ENCODE measurements at places on chromosomes 13 and 19. TPM values are rescaled to one million over a fixed set of nuclear protein-coding genes. Genes with fewer than 3 reads are reported as not detected.

- H3K4me1 ChIP-seq: peaks cover 17% of the 10 kb centered on the region
- no peak overlapping the region for H3K27ac ChIP-seq
- no peak overlapping the region for H3K4me3 ChIP-seq
- H3K27me3 ChIP-seq: no peaks in the 10 kb centered on the region
- H3K36me3 ChIP-seq: peaks cover 18% of the 10 kb centered on the region
- DNase-seq: peak; percentile 81
Measured at GRCh38 chr13:27425918-27426630, 1.7 kb downstream of the GTF3A start.

DNA sequence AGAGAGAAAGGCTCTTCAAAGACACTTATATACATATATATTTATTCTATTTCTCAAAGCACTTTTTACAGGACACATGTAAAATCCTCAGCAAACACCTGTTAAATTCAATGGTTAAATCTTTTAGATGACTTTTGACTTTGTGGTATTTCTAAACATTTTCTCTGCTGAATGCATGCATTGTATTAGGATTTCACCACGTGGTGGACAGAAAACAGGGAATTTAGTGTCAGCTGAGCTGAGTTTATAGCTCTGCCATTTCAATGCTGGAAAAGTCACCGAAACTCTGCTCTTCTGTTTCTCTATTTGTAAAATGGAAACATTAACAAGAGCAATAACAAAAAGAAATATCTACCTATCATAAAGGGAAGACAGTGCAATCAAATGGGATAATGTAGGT lies 375.6 kb downstream of the ENOX1 start:
- H3K27ac ChIP-seq: no peak overlapping the region
- H3K27me3 ChIP-seq: no peaks in the 10 kb centered on the region
- H3K4me3 ChIP-seq: no peak overlapping the region
- no peaks in the 10 kb centered on the region for H3K36me3 ChIP-seq

DNA sequence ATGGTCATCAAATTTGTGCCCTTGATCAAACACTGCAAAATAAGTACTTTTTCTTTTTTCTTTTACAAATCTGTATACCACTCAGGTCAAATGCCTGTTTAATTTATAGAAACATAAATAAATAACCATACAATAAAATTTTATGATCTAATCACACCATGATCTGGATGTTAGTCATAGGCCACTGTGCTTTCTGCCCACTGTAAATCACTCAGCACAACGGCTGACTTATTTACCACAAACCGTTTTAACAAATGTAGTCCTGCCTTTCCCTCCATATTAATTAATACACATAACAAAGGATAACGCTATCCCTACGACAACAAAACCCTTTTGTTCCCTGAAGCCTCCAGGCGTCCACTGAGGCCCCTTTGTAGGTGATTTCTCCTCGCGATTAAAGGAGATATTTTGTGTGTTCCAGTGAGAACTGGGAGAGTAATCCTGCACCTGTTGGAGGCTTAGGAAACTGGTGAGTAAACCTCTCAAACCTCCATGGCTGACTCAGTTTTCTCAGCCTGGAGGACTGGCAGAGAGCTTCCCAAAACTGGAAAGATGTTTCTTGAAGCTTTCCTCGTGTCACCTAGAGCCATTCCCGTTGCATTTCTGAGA lies 477.1 kb upstream of the SGCG start:
- H3K27me3 ChIP-seq: no peaks in the 10 kb centered on the region
- H3K27ac ChIP-seq: no peak overlapping the region
- no peaks in the 10 kb centered on the region for H3K36me3 ChIP-seq
- H3K4me3 ChIP-seq: no peak overlapping the region
- DNase-seq: no peak

GRCh38 chr13:105346141-105346775 lies 1189.2 kb downstream of the EFNB2 start:
- H3K4me3 ChIP-seq: no peak overlapping the region
- H3K27me3 ChIP-seq: no peaks in the 10 kb centered on the region
- H3K4me1 ChIP-seq: no peaks in the 10 kb centered on the region
- peak; percentile 39 for DNase-seq

DNA sequence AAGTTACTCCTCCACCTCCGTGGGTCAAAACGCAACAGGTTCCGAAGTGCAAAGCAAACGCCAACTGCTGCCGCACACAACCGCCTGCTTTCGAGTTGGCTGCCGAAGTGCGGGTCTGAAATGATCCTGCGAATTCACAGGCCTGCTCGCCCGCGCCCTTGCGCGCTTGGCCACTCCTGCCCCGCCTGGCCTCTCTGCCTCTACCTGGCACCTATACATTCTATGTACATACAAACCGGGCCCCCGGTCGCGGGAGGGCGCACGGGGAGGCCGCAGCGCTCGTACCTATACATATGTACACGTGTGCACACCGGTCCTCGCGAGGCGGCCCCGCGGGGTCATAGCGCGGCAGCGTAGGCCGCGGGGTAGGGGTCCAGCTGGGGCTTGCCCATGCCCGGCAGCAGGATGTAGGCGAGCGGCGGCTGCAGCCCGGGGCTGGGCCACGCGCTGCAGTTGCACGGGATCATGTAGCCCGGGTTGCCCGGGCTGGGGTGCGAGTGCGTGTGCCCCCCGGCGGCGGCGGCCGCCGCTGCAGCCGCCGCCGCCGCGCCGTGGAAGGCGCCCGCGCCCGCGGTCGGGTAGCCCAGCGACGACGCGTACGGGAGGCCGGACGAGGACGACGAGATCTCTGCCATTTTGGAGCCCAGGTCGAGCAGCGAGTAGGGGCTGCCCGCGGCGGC lies 1.3 kb downstream of the SOX21 start:
- no peak overlapping the region for H3K27ac ChIP-seq
- H3K4me1 ChIP-seq: no peaks in the 10 kb centered on the region
- no peaks in the 10 kb centered on the region for H3K36me3 ChIP-seq

DNA sequence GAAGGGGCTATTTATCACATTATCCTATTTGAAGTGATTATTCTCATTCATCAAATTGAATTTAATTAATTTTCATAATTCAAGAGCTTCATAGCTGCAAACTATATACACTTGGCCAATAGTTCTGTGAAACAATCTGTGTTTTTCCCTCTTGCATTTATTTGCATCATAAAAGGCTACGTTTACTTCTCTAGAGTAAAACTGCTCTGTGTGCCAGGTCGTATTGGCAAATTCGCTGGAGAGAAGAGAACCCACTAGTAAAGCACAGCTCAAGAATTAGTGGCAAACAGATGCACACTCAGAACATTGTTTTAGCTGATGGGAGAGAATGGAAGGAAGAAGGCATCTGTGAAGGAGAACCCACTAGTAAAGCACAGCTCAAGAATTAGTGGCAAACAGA lies 81.8 kb downstream of the CYSLTR2 start:
- H3K4me1 ChIP-seq: no peaks in the 10 kb centered on the region
- H3K27me3 ChIP-seq: no peaks in the 10 kb centered on the region
- no peak for DNase-seq
- H3K36me3 ChIP-seq: no peaks in the 10 kb centered on the region
- H3K27ac ChIP-seq: no peak overlapping the region
- no peak overlapping the region for H3K4me3 ChIP-seq

DNA sequence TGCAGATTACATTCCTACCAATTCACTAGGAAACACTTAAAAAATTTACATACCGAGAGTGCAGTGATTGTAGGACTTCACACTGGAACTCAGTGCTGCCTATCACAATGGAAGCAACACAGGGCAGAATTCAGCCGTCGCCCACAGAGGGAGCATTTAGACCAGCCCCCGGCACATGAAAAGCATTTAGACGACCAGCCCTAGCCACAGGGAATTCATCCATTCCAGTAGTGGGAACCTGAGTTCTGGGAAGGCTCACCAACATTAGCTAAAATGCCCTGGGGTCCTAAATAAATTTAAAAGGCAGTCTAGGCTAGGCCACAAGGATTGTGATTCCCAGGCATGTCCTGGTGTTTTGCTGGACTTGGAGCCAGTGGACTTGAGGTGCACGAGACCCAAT lies 155.2 kb downstream of the LIG4 start:
- no peaks in the 10 kb centered on the region for H3K4me1 ChIP-seq
- no peak for DNase-seq
- H3K36me3 ChIP-seq: no peaks in the 10 kb centered on the region
- no peaks in the 10 kb centered on the region for H3K27me3 ChIP-seq
- no peak overlapping the region for H3K27ac ChIP-seq
- no peak overlapping the region for H3K4me3 ChIP-seq

DNA sequence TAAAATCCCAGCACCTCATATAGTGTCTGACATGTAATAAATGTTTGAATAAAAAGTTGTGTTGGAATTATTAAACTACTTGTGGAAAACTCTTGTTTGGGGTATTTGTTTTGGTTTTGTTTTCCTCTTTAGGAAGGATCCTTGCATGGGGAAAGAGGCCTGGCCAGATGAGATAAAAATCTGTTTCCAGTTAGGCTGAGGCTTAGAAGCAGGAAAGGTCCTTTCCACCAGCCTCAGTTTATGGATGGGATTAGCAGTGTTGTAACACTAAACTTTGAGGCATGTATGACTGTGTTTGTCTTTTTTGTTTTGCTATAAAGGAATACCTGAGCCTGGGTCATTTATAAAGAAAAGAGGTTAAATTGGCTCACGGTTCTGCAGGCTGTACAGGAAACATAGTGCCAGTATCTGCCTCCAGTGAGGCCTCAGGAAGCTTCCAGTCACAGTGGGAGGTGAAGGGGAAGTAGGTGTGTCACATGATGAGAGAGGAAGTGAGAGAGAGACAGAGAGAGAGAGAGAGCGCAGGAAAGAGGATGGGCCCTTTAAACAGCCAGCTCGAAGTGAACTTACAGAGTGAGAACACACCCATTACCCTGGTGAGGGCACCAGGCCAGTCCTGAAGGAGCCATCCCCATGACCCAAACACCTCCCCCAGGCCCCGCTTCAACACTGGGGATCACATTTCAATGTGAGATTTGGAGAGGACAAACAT lies 21.6 kb downstream of the SPATA13 start:
- H3K4me3 ChIP-seq: no peak overlapping the region
- no peak overlapping the region for H3K27ac ChIP-seq
- H3K27me3 ChIP-seq: no peaks in the 10 kb centered on the region
- DNase-seq: no peak
- no peaks in the 10 kb centered on the region for H3K36me3 ChIP-seq
- no peaks in the 10 kb centered on the region for H3K4me1 ChIP-seq

DNA sequence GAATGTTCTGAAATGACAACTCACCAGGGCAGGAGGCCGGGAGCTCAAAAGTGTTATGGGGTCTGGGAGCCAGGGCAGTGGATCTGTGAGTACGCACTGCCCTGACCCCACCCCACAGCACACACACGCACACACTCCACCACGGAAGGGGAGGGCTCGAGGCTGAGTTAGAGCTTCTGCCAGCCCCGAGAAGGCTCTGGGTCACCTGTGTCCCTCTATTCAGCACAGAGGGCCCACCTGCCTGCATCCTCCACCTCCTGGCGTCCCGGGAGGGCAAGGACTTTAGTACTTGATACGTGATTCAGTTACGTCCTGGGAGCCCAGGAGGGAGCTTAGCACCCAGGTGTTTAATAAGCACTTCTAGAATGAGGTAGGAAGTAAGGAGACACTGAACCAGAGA lies 190.0 kb upstream of the GPR12 start:
- H3K36me3 ChIP-seq: no peaks in the 10 kb centered on the region
- DNase-seq: no peak
- no peaks in the 10 kb centered on the region for H3K27me3 ChIP-seq
- H3K4me3 ChIP-seq: no peak overlapping the region
- H3K4me1 ChIP-seq: peaks cover 3% of the 10 kb centered on the region

DNA sequence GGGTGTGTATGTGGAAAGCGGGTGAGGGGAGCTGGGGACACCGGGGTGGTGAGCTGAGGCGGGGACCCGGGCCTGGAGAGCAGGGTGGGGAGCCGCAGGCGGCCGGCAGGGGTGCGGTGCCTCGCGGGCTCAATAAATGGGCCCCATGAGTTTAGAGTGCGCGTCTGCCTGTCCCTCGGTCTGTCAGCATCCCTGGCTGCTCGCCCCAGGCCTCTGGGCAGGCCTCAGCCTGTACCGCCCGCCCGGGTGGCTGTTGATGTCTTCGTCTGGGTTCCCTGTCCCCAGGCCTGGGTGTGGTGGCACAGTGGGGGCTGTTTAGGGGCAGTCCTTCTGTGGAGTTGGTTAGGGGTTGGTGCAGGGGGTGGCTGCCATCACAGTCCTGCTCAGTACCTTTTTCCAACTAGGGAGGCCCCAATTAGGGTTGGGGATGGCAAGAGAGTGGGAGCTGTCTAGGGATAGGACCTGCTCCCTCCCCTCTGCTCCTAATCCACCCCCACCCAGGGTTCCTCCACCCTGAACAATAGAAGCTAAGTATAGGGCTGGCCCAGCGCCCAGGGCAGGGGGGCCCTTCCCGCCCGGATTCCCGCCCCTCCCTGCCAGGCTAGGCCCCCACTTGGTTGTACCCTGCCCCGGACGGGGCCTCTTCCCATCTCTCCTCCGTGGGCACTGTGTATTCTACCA lies 12.2 kb downstream of the CIC start:
- H3K4me1 ChIP-seq: peaks cover 52% of the 10 kb centered on the region
- H3K27me3 ChIP-seq: no peaks in the 10 kb centered on the region
- H3K27ac ChIP-seq: peak overlapping the region; percentile 81

SPRYD7 gene
- total RNA-seq: 6.1 TPM

CGB5 gene
- total RNA-seq: not detected

ZNF429 gene
- 27.2 TPM for total RNA-seq

MBD3L3 gene
- total RNA-seq: not detected
